ENCODE measurements at places on chromosomes 1 and 21.
A peak's percentile ranks its signal among the peaks of the same experiment; 100 is the strongest.

- DNase-seq, result peak; percentile 75
Measured at GRCh38 chr1:45621895-45622523, 1.8 kb downstream of the CCDC17 start.

DNA sequence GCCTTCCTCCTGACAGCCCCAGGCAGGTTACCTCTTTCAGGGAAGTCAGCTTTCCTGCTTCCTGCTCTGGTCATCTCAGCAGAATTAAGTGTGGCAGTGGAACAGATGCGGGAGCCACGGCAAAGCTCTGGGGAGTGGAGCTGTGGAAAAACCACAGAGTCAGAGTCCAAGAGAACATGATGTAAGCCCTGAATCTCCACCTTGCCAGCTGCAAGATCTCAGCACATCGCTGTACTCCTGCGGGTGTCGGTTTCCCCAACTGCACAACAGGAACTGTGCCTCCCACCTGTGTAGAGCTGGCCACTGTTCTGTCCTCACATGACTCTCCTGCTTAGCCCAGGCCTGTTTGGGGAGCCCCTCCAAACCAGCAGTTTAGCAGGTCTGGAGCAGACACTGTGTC lies 123.7 kb downstream of the MATN1 start:
- DNase-seq, result no peak

GRCh38 chr1:89823679-89824292 lies 3.0 kb downstream of the LRRC8D start:
- DNase-seq, result no peak

DNA sequence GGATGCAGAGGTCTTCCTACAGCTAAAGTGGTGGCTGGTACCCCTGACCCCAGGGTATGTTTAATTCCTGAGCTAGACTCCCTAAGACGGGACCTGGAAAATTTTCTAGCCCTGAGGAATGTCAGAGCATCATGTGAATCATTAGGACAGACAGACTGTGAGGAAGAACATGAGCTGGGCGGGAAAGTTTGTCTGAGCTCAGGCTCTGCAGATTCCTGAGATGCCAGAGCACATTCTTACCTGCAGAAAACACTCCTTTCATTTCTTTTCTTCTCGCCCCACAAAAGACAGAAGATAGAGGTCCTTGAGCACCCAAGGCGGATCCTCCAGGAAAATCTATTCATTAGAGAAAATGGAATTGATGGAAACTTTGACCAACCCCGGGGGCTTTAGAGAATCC lies 6.5 kb downstream of the CAPN2 start:
- no peak for DNase-seq

- no peak for DNase-seq
Measured at GRCh38 chr1:217048104-217048707, 325.0 kb upstream of the ESRRG start.

GRCh38 chr1:155657463-155657862 lies 31.1 kb downstream of the YY1AP1 start:
- no peak for DNase-seq

GRCh38 chr1:170823120-170823519 lies 112.2 kb upstream of the MROH9 start:
- DNase-seq, result no peak

DNA sequence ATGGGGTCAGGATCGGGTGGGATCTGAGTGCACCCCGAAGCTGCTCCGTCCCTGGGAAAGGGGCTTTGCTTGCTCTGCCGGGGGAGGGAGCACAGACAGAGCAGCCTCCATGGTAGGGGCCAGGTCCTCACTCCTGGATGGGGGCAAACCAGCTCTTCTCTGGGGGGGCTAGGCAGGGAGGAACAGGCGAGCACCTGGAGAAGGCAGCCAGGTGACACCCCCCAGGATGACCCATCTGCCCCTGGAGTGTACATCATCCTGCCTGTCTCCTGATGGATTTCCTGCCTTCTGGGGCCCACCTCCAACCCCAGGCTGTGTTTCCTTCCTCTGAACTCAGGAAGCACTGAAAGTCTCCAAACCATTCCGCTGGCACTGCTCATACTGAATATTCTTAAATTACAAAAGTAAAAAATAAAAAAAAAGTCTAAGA lies 248.0 kb downstream of the RHOU start:
- no peak for DNase-seq

DNA sequence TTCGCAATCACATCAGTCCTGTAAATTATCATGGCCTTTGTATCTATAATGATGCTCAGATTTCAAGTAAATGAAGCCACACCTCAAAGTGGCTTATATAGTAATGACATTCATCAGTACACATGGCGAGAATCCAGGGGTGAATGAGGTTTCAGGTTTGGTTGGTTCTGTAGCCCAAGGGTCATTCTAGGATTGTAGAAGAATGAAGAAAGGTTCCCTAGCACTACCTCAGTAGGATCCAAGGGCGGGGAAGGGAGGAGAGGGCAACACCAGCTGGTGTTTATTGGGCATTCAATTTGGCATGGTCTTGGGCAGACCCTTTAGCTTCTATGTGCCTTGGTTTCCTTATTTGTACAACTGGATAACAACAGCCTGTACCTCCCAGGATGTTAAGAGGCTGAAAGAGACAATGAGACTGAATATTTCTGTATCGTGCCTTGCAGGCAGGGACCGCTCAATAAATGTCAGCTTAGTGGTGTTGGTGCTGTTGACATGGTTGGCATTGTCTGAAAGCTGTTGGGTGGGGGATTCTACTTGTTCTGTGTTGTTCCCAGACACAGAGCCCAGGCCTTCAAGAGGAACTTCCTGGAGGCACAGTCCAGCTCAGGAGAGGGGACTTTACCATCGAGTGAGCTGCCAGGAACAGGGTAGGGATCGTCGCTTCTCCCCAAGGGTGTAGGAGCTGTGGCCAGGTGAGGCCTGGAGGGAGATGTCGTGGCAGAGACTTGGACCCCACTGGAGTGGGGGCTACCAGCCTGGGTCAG lies 388.2 kb downstream of the PTPRU start:
- DNase-seq, result no peak

DNA sequence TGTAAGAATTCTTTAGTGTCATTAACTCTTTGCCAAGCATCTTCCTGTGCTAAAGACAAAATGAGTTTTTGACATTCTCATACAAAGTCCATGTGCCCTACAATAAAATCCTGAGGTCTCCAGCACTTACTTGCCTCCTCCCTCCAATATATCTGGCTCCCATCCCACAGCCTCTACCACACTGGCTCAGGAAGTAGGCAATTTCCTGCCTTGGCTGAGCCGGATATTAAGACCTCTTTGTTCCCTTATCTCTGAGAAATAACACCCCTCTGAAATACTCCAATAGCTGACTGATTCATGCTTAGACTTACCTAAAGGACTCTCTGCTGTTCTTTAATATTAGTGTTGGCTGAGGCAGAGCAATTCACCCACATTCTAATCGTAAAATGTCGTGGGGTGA lies 37.6 kb upstream of the GORAB start:
- peak; percentile 3 for DNase-seq

DNA sequence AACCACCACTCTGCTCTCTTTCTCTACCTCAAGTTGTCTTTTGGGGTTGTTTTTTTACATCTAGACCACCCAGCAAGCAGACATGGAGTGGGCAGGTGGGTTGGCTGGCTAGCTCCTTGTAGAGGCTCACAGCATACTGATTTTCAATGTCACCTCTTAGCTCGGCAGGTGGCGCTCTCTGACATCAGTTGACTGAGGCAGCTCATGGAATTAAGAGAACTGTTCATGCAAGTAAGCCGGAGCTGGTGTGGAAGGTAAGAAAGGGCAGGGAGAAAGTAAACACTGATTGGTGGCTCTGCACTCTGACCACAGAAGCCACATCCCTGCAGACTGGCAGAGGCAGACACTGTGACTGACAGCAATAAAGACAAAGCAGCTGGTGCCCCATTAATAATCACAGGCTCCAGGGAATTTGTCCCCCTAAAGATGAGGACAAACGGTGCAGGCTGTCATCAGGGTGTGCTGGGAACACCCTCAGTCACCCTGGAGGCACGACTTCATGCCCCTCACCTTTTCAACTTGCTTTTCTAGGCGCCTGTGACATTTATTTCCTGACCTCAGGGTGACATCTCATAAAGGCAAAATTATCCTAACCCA lies 226.8 kb downstream of the LMX1A start:
- DNase-seq, result peak; percentile 88

DNA sequence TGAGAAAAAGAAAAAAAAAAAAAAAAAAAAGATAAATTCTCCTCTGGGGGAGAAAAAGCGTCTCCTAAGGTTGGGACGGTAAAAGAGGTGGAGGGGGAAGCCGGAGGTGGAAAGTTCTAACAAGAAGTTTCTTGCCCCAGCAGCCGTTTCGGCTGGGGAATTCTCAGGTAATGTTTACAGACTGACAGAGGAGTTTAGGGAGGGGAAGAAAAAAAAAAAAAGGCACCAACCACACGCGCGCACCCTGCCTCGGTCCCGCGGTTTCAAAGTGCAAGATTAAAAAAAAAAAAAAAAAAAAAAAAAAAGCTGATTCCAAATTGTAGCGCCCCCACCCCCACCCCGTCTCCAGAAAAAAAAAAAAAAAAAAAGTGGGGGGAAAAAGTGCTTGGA lies 504 bp downstream of the DHRS3 start:
- DNase-seq, result no peak

- peak; percentile 38 for DNase-seq
Measured at GRCh38 chr1:37989361-37989930, 376 bp downstream of the SF3A3 start.

DNA sequence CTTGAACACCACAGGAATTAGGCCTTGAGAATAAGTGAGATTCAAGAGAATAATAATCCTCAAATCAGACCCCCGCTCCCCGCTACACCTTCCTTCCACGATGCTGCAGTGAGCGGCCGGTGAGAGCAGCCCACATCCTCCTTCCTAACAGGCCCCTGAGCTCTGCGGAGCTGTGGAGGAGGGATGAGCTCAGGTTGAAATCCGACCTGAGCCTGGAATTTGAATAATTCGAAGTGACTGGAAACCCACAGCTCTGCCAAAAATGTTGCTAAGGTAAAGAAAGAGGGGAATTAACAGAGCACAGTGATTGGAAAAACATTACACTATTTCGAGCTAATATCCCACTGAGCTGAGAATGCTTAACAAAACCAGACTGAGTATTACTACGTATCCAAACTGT lies 90.0 kb downstream of the URB2 start:
- DNase-seq, result peak; percentile 46

DNA sequence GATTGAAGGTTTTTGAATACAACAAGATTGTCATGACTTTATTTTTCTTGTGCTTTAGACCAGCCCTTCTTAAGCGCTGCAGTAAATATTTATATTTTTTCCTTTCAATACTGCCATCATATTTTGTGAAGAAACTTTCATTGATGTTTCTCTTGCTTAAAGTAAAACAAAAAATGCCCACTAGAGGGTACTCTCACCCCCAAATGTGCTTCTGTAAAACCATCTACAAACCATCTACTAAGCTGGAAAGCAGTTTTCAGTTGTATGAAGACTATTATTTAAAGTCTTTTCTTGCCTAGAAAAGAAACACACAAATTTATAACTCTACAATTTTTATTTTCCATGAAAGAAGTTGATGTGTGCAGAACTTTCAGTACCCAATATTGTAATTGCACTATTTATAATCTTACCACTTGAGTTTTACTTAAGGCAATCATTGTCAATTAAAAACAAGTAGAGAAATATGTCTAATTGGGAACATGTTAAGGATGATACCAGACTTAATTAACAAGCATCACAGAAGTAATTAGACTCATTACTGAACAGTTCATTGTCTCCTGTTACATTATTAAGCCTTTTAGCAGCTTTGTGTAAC lies 10.7 kb downstream of the LEPR start:
- DNase-seq, result no peak

DNA sequence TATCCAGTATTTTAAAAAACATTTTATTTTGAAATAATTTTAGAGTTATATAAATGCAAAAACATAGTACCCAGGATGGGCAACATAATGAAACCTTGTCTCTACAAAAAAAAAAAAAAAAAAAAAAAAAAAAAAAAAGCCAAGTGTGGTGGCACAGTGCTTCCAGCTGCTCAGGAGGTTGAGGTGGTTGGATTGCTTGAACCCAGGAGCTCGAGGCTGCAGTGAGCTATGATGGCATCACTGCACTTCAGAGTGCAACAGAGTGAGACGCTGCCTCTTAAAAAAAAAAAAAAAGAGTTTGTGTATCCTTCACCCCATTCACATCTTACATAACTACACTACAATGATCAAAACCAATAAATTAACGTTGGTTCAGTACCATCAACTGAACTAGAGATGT lies 115.6 kb upstream of the KIF26B start:
- DNase-seq, result no peak

DNA sequence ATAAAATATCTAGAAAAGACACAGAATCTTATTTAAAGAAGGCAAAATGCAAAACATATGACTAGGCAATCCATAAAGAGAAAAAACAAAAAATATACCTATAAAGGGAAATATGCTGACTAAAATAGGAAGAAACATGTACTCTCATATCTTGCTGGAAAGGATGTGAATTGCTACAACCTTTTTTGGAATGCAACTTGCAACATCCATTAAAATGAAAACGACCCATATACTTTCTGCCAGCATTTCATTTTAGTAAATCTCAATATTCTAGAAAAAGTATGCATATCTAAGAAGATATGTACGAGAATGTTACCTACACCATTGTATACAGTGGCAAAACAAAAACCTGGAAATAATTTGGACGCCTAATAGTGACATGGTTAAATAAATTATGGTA lies 56.6 kb downstream of the EDEM3 start:
- no peak for DNase-seq

- no peak for DNase-seq
Measured at GRCh38 chr1:24417681-24418080, 2.1 kb downstream of the NIPAL3 start.

DNA sequence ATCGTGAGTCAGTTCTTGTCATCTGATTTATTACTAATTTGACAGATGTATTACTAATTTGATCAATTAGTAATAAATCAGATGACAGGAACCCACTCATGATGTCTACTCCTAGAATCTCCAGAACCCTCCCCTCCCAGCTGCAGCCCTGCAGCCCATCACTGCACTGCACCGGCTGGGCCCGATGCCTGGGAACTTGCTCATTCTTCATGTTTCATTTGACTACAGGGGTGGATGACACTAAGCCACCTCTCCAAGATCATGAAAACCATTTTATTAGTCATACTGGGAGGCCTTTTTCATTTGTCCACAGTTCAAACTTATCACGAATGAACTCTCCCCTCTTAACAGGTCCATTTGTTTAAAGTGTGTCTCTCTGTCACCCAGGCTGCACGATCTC lies 41.0 kb downstream of the KCNH1 start:
- DNase-seq, result no peak
